ENCODE measurements at places on chromosomes 16 and 17. TPM values are rescaled to one million over a fixed set of nuclear protein-coding genes. Genes with fewer than 3 reads are reported as not detected.

- no peak for DNase-seq
Observed at GRCh38 chr17:50123649-50124349, 6.2 kb downstream of the SAMD14 start.

Gene CHAD
- 59.8 TPM for total RNA-seq

DNA sequence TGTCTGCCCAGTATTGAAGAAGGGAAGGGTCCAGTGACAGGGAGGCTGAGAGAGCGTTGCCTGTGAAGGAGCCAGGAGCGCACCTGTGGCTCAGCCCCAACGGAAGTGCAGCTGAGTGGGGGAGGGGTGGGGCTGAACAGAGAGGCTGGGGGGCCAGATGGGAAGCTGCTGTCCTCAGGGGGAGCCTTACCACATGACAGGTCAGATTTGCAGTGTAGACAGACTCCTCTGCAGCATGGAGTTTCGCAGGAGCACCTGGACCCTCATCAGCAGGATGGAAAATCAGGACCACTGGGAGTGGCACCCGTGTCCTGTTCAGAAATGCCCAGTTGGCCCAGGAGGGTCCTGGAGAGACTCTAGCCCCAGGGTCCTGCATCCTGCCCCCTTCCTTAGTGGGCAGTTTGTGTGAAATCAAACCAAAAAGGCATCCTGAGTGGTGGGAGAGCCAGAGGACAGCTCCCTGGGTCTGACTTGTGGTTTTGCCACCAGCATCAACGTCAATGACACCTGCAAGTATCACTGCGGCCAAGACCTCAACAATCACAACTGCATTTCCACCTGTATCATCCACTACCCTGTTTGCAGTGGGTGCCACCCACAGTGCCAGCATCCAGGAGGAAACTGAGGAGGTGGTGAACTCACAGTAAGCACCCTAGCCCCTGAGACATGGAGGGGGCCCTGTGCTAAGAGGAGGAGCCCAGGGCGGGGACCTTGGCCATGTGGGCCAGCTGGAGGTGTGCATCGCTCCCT lies 7.8 kb downstream of the CD300A start:
- peak; percentile 54 for DNase-seq

GRCh38 chr17:62923258-62924150 lies 42.5 kb upstream of the TANC2 start:
- no peak for DNase-seq

GRCh38 chr16:66576296-66576695 lies 3.0 kb upstream of the CMTM2 start:
- DNase-seq = no peak

Gene OMG
- total RNA-seq = not detected

DNA sequence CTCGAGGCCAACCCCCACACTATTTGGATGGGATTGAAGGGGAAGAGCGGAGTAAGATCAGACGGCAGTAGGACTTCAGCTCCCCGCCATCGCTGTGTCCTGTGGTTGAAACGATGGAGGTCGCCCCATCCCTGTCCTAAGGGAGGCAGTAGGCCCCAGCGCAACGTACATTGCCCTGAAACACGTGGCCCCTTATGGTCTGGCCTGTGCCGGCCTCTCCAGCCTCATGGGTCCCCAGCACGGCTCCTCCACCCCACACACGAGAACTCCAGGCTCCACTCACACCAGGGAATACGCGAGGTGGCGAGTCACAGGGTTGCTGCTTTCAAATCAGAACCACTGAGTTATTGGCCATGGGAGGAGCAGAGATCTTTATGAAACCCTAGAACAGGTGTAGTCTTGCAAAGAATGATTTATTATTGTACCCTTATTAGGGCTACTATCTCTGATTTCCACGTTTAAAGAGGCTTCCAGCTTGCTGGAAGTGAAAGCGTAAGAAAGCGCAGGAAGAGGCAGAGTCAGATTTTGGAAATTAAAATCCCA lies 669 bp upstream of the DCTPP1 start:
- no peak for DNase-seq

GRCh38 chr16:85291302-85292148 lies 179.3 kb upstream of the CIBAR2 start:
- DNase-seq = peak; percentile 68

Gene EVPL
- total RNA-seq = 17.1 TPM

- DNase-seq = no peak
Observed at GRCh38 chr16:381012-381788, 578 bp downstream of the PGAP6 start.

Gene RDM1
- not detected for total RNA-seq

DNA sequence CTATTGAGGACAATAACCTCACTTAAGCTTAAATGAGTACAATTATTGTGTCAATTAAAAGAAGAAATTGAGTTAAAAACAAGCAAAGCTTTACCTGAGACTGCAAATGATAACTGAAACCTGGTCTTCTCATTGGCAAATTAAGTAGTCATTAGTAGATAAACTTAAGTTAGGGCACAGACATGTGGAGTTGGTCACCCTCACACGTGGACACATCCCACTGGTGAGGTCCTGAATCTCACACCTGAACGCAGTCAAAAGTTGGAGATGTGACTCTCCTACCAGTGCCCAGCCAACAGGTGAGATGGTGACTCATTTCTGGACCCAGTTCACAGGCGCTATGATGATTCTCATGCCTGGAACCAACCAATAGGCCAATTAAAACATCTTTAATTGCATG lies 311.6 kb downstream of the FOXL1 start:
- DNase-seq = no peak

GRCh38 chr16:73610605-73611156 lies 562.8 kb upstream of the ZFHX3 start:
- no peak for DNase-seq

- DNase-seq = no peak
Observed at GRCh38 chr17:19703828-19704613, 12.4 kb downstream of the SLC47A2 start.

DNA sequence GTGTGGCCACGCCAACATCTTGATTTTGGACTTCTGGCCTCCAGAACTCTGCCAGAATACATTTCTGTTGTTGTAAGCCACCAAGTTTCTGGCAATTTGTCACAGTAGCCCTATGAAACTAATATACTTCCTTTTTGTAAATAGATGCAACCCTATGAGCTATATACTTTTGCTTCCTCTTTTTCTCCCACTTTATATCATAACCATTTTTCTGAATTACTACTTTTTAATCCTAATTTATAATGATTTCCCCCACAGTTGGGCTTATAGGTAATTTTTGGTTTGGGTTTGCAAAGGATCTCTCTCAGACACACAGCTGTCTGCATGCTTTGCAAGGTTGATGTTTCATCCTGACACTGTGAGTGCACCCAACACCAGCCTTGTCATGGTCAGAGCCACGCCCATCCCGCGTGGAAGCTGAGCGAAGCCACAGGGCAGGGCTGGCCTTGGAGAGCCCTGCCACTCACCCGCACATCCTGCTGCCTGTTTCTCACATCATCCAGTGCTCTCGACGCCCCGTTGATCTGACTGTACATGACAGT lies 5.8 kb downstream of the TRIM25 start:
- peak; percentile 76 for DNase-seq

DNA sequence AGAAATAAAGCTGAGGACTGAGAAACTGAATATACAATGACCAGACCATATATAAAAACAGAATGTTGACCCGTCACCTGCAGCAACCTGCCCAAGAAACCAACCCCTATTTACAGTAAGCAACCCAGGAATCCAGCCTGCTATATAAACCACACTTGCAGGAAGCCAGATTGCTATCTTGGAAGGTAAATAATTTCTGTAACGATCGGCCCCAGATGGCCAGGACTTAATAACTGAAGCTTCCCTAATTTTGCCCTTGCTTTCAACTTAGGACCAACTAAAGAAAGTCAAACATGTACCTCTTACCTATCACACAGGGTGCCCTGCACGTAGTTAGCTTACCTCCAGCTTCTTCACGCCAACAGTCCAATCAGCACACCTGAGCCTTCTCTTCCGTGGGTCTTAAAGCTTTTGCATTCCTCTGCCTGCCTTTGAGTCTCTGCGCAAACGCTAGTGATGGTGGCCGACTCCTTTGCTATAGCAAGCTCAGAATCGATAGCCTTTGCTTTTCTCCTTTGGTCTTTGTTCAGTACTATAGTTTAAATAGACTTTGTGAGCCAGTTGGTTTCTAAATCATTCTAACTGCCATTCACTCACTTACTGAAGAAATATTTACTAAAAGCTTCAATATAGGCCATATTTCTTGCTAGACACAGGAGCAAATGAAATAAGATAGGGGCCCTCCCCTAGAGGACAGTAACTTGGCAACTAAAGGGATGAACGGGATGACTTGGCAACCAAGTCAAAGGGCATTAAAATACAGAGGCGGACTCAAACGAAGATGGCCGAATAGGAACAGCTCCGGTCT lies 31.3 kb downstream of the MPHOSPH6 start:
- no peak for DNase-seq

- DNase-seq = peak; percentile 18
Observed at GRCh38 chr16:23597003-23597756, 1.1 kb upstream of the NDUFAB1 start.

DNA sequence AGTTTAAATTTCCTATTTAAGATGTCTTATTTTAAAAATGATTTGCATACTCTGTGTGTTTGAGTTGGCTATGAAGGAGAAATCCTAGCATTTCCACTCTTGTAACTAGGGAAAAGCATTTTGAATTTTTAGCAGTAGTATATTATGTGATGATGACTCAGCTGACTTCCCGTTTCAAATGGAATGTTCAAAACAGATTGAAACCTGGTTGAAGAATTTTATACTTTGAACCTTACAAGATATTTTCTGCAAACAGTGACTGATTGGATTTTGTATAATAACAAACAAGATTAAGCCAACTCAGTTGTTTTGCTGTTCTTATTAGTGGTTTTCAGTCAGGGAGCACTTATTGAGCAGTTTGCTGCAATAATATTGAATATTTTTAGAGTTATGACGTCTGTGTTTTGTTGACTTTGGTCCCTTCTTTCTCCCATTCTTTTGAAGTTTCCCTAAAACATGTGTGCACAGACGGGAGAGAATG lies 8.0 kb downstream of the TNRC6A start:
- DNase-seq = no peak

- DNase-seq = peak; percentile 18
Observed at GRCh38 chr16:22424161-22424937, 49.9 kb upstream of the CDR2 start.

- DNase-seq = no peak
Observed at GRCh38 chr16:53757971-53758609, 54.1 kb downstream of the FTO start.

Gene KRTAP29-1
- total RNA-seq = not detected

- peak; percentile 17 for DNase-seq
Observed at GRCh38 chr17:9837551-9838471, 12.1 kb downstream of the GLP2R start.

DNA sequence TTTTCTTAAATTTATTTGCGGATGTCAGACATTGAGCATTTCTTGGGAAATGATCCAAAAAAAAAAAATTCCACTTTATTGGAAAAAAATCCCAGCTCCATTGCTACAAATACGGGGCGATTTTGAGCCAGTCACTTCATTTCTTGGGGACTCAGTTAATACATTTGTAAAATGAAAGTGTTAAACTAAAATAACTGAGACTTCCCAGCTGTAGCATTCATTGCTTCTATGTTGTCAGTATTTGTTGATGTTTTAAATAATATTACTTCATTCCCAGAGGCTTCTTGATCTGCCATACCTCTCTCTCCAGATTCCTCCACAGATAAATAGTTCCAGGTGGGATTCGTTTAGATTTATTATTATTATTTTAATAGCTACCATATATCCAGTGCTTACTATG lies 77.1 kb upstream of the HS3ST3A1 start:
- DNase-seq = no peak

Gene MYLK3
- total RNA-seq = not detected

DNA sequence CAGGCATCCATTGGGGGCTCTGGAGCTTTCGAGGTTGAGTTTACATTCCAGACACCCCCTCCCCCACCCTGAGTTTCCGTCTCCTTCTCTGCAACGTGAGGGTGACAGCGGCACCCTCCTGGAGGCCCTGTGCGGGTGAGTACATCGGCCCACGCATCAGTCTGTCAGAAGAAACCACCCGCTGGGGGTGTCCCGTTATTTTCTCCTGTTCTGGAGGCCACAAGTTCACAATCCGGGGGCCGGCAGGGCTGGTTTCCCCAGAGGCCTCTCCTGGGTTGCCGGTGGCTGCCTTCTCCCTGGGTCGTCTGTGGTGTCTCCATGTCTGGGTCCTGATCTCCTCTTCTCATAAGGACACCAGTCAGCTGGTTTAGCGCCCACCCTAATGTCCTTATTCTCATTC lies 35.7 kb downstream of the GSE1 start:
- no peak for DNase-seq

GRCh38 chr16:57045694-57046381 lies 46.5 kb upstream of the CPNE2 start:
- peak; percentile 57 for DNase-seq

DNA sequence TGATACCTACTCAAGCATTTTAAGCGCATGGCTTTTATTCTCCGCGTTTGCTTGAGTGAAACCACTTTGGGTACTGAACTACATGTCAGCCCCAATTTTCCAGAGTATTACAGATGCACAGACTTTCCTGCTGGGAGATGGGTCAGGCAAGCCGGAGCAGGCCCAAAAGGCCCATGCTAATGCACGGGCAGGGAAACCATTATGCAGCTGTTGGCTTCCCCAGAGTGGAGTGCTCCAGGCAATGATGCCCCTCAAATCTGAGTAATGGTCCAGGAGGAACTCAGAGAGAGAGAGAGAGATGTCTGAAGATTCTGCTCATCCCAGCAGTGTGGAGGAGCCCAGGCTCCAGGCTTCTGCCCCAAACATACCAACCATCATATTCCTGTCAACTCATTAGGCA lies 80.2 kb downstream of the CDH11 start:
- DNase-seq = no peak

- no peak for DNase-seq
Observed at GRCh38 chr17:78062596-78062995, 66.0 kb downstream of the TMC6 start.

DNA sequence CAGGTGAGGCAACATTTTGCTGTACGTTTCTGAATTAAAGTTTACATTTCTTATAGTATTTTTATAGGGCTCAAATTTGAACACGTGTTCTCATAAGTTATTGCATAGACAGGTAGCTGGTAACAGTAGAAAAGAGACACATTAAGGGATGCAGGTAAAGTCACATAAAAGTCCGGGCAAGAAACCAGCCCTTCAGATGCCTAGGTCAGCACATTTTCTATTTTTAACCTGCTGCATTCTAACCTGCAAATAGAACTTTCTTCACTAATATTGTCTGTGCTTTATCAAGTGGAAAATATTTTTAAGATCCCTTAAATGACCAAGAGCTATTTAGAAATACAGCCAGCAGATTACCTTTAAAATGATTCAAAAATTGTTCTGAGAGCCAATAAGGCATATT lies 307.4 kb upstream of the AXIN2 start:
- DNase-seq = no peak

Gene CNOT1
- 257 TPM for total RNA-seq

- no peak for DNase-seq
Observed at GRCh38 chr16:55565086-55565485, 1.4 kb upstream of the CAPNS2 start.

Measured in transverse colon (tissue), 4 donors.